Peyer's patch (tissue), 4 donors: ENCODE measurements at places on chromosomes 13 and 19.

GRCh38 chr19:18414504-18415177, 4.6 kb upstream of the SSBP4 start:
- peak; percentile 75 for DNase-seq

- no peak for DNase-seq
Observed at GRCh38 chr19:14146789-14147216, 10.4 kb upstream of the ASF1B start.

GRCh38 chr19:13011653-13012389, 16.5 kb downstream of the NFIX start:
- DNase-seq: no peak

GRCh38 chr13:99463646-99464397, 37.5 kb upstream of the TM9SF2 start:
- no peak for DNase-seq

GRCh38 chr19:8611877-8612806, 1.6 kb upstream of the ADAMTS10 start:
- DNase-seq: peak; percentile 64

DNA sequence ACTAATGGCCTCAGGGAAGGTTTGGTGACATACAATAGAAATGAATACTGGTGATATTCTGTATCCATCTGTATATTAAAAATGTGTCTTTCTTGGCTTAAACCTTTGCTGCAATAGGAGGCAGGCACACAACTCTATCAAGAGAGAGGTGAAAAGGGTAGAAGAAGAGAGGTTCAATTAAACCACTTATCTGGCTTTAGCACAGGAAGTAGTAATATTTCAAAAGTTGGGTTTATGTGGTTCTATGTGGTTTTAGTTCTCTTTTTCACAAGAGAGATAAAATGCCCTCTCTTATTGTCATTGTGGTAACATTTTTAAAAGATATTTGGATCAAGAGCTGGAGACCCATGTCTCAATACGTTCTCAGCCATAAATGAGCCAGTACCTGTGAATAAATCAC, 146.2 kb upstream of the FNDC3A start:
- no peak for DNase-seq

GRCh38 chr13:26425443-26426358, 131.8 kb upstream of the WASF3 start:
- peak; percentile 51 for DNase-seq

DNA sequence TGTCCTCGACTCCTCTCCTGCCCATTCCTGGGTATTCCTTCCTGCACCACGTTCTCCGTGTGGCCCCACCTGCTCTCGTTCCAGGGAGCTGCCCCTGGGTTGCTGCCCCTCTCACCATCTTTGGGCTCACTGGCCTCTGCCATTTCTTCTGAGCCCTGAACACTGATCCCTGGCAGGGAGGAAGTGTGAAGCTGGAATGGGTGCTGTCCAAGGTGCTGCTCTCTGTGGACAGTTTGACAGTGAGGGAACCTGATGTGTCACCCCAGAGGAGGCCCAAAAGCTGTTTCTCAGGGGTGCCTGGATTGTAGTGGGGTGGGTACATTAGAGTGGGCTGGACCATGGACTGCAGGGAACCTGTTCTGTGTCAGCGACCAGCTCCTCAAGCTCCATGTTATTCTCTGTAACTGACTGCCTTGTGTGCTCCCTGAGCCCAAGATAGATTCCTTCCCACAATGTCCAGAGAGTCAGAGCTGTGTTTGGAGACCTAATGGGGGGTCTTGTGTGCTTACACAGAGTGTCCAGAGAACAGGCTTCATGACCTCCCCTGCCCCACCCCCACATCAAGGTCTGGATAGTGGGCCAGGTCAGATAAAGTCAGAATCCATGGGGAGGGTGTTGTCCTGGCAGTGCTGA, 7.2 kb upstream of the CEACAM8 start:
- DNase-seq: no peak

- DNase-seq: no peak
Observed at GRCh38 chr19:3113100-3114017, 19.2 kb downstream of the GNA11 start.

DNA sequence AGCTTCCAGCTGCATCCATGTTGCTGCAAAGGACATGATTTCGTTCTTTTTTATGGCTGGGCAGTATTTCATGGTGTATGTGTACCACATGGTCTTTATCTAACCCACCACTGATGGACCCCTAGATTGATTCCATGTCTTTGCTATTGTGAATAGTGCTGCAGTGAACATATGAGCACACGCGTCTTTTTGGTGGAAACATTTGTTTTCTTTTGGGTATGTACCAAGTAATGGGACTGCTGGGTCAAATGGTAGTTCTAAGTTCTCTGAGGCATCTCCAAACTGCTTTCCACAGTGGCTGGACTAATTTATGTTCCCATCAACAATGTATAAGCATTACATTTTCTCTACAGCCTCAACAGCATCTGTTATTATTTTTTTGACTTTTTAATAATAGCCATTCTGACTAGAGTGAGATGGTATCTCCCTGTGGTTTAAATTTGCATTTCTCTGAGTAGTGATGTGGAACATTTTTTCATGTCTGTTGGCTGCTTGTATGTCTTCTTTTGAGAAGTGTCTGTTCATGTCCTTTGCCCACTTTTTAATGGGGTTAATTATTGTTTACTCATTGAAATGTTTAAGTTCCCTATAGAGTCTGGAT, 6.8 kb upstream of the UBE2L5 start:
- no peak for DNase-seq
